ENCODE measurements at places on chromosomes 3 and 15.

GRCh38 chr3:170869239-170869590 is 780 bp downstream of the RPL22L1 start:
- DNase-seq = no peak

- DNase-seq = peak; percentile 69
These were observed 146.6 kb downstream of the TBL1XR1 start for GRCh38 chr3:177050501-177051237.

DNA sequence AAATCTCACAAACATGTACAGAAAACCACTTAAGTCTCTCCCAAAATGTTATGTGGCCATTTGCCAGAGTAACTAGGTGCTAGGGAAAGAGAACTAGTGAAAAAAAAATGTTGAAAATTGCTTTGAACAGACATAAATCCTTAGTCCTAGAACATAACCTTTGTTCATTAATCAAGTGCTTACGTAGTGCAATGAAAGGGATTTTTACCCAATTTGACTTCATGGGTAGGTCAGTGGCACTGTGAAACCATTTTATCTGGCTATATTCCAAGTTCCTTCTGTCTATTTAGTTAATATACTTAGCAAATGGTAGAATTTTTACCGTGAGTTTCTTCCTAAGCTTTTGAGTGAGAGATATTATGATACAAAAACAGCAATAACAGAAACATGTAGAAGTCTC is 209.4 kb downstream of the DIPK2A start:
- no peak for DNase-seq

DNA sequence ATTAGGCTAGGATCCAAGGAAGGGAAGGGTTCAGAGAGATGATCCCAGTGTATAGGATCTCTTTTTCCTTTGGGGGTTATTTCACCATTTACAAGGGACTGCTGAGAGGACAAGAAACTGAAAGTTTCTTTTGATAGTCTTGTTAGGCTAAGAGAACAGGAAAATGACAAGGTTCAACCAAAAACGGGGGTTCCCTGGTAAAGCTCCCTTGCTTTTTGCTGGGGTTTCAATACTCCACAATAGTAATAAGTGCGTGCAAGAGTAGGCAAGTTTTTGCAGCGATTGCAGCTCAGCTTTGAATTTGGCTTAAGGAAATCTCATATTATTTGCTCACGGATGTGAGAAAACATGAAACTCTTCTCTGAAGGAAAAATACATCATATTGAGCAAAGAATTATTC is 18.8 kb upstream of the SUSD5 start:
- DNase-seq = no peak

- DNase-seq = no peak
These were observed 84.7 kb downstream of the PPP2R3A start for GRCh38 chr3:136050250-136050649.

- DNase-seq = no peak
These were observed 1078.2 kb downstream of the ZPLD1 start for GRCh38 chr3:103513003-103513402.

GRCh38 chr15:72991026-72991425 is 61.2 kb upstream of the NEO1 start:
- no peak for DNase-seq

DNA sequence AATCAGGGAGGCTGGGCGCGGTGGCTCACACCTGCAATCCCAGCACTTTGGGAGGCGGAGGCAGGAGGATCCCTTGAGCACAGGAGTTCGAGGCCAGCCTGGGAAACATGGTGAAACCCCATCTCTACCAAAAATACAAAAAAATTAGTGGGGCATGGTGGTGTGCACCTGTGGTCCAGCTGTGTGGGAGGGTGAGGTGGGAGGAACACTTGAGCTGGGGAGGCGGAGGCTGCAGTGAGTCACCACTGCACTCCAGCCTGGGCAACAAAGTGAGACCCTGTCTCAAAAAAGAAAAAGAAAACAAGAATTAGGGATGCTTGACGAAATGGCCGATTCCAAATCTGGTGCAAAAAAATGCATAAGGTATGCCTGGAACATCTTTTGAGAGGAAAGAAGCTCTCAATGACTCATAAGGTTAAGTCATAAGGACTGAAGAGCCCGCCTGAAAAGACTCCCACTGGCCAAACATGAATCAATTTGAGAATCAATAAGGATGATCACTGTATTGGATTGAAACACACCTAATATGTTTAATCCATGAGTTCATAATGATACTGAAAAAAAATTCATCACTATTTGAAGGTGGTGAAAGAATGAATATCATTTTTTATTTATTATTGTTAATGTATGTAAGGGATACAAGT is 27.7 kb downstream of the BLM start:
- DNase-seq = no peak

- DNase-seq = no peak
These were observed 93.2 kb upstream of the IQSEC1 start for GRCh38 chr3:13166243-13167063.

DNA sequence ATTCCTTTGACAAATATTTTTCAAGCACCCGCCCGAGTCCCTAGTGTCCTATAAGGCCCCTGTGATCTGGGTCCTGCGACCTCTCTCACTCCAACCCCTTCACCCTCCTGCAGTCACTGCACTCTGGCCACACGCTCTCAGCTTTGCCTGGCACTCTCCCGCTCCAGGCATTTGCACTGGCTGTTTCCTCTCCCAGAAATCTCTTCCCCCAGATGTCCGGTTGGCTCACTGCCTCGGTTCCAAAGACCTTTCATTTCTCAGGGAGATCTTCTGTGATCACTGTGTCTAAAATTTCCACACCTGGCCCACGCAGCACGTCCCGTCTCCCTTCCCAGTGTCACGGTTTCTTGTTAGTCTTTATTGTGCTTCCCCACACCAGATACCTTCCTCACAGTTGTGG is 97.4 kb downstream of the WNT7A start:
- DNase-seq = no peak

GRCh38 chr3:177111541-177111949 is 85.7 kb downstream of the TBL1XR1 start:
- no peak for DNase-seq

Data from B cell (primary cell).